NCI-H526 (cell line): ENCODE measurements at places on chromosomes 2 and 18.

DNA sequence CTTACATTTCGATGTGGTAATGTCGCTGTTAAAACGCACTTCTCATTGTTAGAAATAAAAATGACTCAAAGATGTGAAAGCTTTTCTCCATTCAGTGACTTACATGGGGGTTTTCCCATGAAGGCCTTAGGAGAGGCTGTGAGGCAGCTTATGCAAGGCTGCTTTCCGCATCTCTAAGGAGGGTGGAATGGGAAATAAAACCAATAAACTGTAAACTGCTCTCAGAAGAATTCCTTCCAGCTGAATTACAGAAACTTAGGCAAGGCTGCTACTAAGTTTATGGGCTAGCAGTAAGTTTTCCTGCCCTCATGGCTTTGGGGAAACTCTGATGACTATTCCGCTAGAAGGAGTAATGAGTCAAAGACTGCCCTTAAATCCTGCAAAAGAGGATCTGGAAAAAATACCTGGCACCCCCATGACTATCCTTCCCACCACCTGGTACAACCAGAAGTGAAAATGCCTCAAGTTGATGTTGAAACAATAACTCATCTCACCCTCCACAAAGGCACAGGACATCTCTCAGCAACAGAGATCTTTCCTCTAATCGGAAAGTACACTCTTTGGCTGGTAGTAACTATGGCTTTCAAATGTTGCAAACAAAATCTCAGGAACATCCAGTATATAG, 97.7 kb upstream of the SMAD7 start:
- no peak for DNase-seq

DNA sequence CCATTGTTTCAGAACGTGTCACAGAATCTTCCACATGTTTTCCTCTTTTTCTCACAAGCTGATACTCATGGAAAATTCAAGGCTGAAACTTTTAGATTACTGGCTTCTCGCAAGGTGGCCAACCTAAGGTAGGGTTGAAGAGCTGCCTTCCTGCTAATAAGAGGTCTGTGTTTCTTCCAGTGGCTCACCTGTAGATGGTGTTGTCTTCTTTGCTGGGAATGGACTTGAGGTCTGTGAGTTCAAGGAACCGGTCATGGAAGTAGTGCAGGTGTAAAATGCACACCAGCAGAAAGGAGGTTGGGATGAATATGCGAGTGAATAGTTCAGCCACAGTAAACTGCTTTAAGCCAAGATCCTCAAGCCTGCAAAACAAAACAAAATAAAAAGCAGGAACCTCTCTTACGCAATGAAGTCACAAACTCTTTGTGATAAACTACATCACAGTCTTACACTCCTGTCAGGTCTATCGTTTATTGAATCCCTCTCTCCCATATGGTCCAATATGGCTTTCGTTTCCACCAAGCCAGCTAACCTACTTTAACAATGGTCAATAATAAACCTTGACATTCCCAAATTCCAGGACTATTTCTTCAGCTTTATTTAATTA, 258.9 kb downstream of the NAPG start:
- DNase-seq: no peak

GRCh38 chr2:112121682-112122254, 16.4 kb upstream of the FBLN7 start:
- peak; percentile 3 for DNase-seq

- no peak for DNase-seq
Measured at GRCh38 chr2:9975805-9976447, 24.4 kb downstream of the GRHL1 start.

DNA sequence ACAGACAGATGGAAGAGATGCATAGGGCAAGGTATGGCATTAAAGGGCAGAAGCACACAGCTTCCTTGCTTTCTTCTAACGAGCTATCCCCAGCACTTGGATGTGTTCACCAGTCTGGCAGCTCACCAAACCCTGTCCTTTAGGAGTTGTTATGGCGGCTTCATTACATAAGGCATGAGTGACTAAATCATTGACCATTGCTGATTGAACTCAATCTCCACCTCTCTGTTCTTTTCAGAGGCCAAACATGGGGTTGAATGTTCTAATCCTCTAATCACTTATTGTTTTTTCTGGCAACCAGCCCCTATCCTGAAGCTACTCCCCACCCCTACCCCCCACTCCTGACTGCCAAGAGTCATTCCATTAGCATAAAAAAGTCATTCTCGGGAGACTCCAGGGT, 301.8 kb downstream of the XIRP2 start:
- DNase-seq: no peak

GRCh38 chr2:1884933-1885580, 140.7 kb upstream of the PXDN start:
- no peak for DNase-seq

- DNase-seq: peak; percentile 58
Measured at GRCh38 chr2:219446101-219446504, 11.5 kb downstream of the SPEG start.

GRCh38 chr2:132670496-132671150, 618 bp upstream of the LYPD1 start:
- no peak for DNase-seq

DNA sequence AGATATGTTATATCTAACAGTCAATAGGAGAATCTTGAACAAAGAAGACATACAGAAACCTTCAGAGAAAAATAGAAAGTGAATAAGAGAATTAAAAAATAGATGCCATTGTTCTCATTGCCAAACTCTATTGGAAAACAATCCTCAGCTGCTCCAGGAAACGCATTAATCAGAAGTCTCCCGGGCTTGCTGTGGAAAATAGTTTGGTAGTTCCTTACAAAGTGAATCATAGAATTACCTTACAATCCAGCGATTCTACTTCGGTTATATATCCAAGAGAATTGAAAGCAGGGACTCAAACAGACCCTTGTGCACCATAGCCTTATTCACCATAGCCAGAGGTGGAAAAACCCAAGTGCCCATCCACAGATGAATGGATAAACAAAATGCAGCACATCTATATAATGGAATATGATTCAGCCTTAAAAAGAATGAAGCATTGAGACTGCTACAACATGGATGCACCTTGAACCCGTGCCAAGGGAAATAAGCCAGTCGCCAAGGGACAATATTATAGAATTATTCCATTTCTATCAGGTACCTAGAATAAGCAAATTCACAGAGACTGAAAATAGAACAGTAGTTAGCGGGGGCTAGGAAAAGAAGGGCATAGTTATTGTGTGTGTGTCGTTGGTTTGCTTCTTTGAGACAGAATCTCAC, 21.9 kb upstream of the CHRNA1 start:
- no peak for DNase-seq

DNA sequence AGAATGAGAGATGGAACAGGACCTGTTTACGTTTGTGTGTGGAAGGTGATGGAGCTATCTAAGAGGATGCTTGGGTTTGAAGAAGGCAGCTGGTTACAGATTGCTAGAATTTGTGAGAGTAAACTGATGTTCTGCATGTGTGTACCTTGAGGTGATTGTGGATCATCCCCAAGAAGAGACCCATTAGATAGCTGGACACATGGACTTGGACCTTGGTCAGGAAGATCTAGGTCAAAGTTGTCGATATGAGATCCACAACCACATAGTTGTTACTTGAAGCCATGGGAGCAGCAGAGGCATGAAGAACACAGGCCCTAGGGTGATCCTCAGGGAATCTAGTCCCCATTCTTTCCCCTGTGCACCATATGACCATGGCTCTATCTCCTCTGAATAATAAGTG, 101.0 kb downstream of the PKP4 start:
- DNase-seq: no peak

DNA sequence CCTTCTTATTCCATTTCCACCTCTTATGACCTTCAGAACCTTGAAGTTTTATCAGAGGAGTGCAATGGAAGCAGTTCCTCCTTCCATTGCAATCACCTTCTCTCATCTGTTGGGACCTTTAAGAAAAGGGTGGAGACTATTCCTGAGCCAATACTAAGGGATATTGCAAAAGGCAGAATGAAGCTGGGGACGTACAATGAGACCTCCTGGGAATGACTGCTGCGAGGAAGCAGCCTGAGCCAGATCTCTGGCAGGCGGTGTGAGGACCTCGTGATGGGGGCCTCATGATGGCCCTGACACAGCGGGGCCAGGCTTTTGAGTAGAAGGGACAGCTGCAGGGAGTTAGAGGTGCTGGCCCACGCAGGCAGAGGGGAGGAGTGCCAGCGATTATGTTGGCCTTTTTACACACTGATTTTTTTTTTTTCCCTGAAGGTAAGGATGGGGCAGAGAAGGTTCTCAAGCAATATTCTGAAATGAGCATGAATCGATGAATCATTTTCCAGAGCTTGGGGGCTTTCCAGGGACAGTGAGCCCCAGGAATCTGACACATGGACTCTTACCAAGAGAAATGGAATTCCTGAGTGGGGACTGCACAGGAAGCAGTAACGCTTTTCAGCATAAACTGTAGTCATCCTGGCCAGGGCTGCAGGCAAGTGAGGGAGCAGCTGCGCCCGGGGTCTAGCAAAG, 40.0 kb upstream of the LAPTM4A start:
- DNase-seq: no peak

- DNase-seq: no peak
Measured at GRCh38 chr2:62303788-62304187, 107.9 kb downstream of the B3GNT2 start.

- no peak for DNase-seq
Measured at GRCh38 chr2:12737297-12737696, 20.6 kb downstream of the TRIB2 start.

- DNase-seq: no peak
Measured at GRCh38 chr2:214902286-214902685, 92.8 kb upstream of the BARD1 start.

DNA sequence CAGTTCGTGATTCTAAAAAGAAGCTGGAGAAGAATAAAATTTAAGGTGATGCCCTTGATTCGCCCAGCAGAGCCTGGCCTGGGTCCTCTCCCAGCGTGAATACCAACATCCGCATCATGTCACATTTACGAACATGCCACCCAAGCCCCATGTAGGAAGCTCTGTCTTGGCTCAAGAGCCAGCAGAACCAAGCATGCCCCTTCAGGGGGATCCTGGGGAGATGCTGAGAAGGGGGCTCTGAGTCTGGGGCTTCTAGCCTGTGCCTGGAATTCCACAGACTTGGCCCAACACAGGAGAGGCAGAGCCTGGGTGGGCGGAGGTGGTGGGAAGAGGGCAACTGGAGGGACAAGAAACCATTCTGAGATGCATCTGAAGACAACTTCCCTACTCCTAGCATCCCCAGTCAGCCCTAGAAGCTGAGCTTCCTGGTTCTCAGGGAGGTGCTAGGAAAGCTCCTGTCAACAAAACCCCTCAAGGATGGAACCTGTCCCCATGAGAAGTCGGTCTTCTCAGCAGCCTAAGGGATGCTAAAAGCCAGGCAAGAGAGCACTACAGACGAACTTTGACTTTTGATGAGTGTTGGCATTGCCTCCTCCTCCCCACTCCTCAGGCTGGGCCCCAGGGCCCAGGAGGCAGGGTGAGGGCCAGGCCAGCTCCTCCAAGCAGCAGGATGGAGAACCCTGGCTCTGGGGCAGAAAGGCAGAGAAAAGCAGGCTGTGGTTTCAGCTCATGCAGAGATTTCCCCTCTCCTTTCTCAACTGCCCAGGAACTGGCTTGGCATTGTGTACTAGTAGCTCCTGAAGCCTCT, 57.9 kb downstream of the POLR1A start:
- no peak for DNase-seq

DNA sequence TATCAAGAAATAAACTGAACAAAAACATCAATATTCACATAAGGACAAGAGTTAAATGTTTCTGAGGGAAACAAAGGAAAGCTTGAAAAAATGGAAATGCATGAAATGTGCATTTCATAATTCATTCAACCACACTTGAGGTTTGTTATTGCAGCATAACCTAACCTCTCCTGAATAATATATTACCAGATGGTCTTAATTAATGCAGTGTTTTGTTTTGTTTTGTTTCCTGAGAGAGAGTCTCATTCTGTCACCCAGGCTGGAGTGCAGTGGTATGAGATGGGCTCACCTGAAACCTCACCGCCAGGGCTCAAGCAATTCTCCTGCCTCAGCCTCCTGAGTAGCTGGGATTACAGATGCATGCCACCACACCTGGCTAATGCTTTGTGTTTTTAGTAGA, 139.9 kb upstream of the PIEZO2 start:
- no peak for DNase-seq

GRCh38 chr2:220334210-220334609, 706.8 kb downstream of the SLC4A3 start:
- DNase-seq: no peak

DNA sequence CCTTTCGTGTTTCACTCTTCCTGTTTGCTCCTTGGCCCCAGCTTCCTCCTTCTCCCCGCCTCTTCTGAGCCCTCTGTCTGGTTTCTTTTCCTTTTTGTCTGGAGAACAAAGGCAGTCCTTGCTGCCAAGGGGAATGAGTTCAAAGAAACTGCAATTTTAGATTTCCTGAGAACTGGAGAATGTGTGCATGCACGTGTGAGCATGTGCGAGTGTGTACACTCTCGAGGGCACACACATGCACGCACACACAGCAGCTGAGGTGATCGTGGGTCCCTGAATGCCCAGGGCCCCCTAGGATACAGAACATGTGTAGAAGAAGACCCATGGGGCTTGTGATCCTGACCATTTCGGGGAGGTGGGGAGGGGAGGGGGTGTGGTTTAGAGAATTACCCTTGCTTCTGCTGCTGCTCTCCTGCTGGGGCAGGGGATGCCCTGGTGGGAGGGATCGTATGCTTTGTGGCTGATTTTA, 151.8 kb downstream of the DYSF start:
- DNase-seq: no peak

GRCh38 chr2:234716271-234716670, 219.4 kb upstream of the ARL4C start:
- no peak for DNase-seq

GRCh38 chr2:3504741-3505140, 14.6 kb downstream of the ADI1 start:
- no peak for DNase-seq

DNA sequence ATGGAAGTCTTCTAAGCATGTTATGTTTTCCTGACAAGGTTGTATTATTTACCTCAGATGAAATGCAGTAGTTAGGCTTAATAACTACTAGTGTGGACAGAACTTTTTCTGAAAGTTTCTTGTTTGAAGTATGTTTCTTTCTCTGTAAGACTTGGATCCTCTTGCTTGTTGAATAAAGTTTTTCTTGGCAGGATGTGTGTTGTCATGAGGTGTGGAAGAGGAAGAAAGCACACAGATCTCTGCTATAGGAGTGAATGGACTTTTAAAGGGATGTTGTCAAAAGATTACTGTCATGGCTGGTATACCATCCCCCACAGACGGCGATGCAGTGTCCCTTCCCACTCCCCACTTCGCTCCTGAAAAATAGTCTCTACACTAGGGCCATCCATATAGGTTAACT, 2.6 kb downstream of the CAB39 start:
- no peak for DNase-seq

- DNase-seq: no peak
Measured at GRCh38 chr2:33729353-33729752, 130.3 kb upstream of the FAM98A start.

GRCh38 chr2:188256420-188256819, 35.3 kb upstream of the GULP1 start:
- DNase-seq: no peak
